Subcutaneous adipose tissue (tissue), 4 donors: ENCODE measurements at places on chromosomes 2 and 18. TPM values are rescaled to one million over a fixed set of nuclear protein-coding genes. Genes with fewer than 3 reads are reported as not detected.

The NAT8 gene
- not detected for total RNA-seq

The PCARE gene
- total RNA-seq: 0.16 TPM

The FAM228A gene
- 2.6 TPM for total RNA-seq

The RBFA gene
- 33.8 TPM for total RNA-seq

The PLEKHH2 gene
- 59.2 TPM for total RNA-seq

The CAMKMT gene
- 7.7 TPM for total RNA-seq

The PRKAG3 gene
- not detected for total RNA-seq

The RPRD1A gene
- 76.3 TPM for total RNA-seq

The EVA1A gene
- not detected for total RNA-seq

The FAM237A gene
- total RNA-seq: not detected

The TUBA4B gene
- not detected for total RNA-seq

The MARCO gene
- 23.6 TPM for total RNA-seq

The CKAP2L gene
- 0.19 TPM for total RNA-seq

The NETO1 gene
- total RNA-seq: 16.8 TPM

The KIAA2012 gene
- not detected for total RNA-seq

The CCBE1 gene
- total RNA-seq: 2.6 TPM

The TYW5 gene
- 6.6 TPM for total RNA-seq

The APOB gene
- 1.5 TPM for total RNA-seq

The POTEC gene
- total RNA-seq: not detected

The UGT1A3 gene
- total RNA-seq: not detected

The POTEI gene
- total RNA-seq: not detected

The ETAA1 gene
- 16.1 TPM for total RNA-seq

The MROH2A gene
- total RNA-seq: not detected

The SF3B6 gene
- 54.6 TPM for total RNA-seq

The SCYGR6 gene
- not detected for total RNA-seq

The ZAP70 gene
- total RNA-seq: 2.3 TPM

The CYTIP gene
- total RNA-seq: 11.4 TPM
